Uterine smooth muscle cell (primary cell): ENCODE measurements at places on chromosomes 12 and 14. TPM values are rescaled to one million over a fixed set of nuclear protein-coding genes. Genes with fewer than 3 reads are reported as not detected.

NXPH4 gene
- total RNA-seq: 1.7 and 4.0 TPM in 2 replicates

SDR9C7 gene
- total RNA-seq: not detected in 2 replicates

RASSF3 gene
- 44.1 and 49.6 TPM in 2 replicates for total RNA-seq

GLT1D1 gene
- total RNA-seq: not detected in 2 replicates

SPX gene
- 0.25 and 0.77 TPM in 2 replicates for total RNA-seq

SRRM4 gene
- total RNA-seq: under 0.01 TPM in 1 of 2 replicates, not detected in the other

RASSF9 gene
- 2.9 and 6.1 TPM in 2 replicates for total RNA-seq

KRT6B gene
- total RNA-seq: under 0.01 TPM in 1 of 2 replicates, not detected in the other

DAO gene
- total RNA-seq: under 0.01 TPM in 1 of 2 replicates, not detected in the other

TRAF3 gene
- 31.6 and 34.9 TPM in 2 replicates for total RNA-seq

CMA1 gene
- total RNA-seq: not detected in 2 replicates

KRT2 gene
- total RNA-seq: not detected in 2 replicates

SYNDIG1L gene
- not detected in 2 replicates for total RNA-seq

LRFN5 gene
- 25.5 and 42.6 TPM in 2 replicates for total RNA-seq

CPSF2 gene
- total RNA-seq: 66.6 and 76.7 TPM in 2 replicates

TSPAN19 gene
- 0.11 and 0.25 TPM in 2 replicates for total RNA-seq

MBD6 gene
- total RNA-seq: 4.9 and 8.1 TPM in 2 replicates
